ENCODE measurements at places on chromosomes 1 and 21. TPM values are rescaled to one million over a fixed set of nuclear protein-coding genes. Genes with fewer than 3 reads are reported as not detected.

Gene PLA2G2C
- total RNA-seq = not detected

Gene CA6
- total RNA-seq = not detected

Gene ESPN
- total RNA-seq = 0.55 TPM

GRCh38 chr1:216310776-216311175 lies 112.5 kb downstream of the USH2A start:
- no peak overlapping the region for H3K4me3 ChIP-seq
- no peak overlapping the region for H3K27ac ChIP-seq
- H3K36me3 ChIP-seq = 0 out of 2 replicates have a peak, but pooled peaks cover 2% of the 10 kb centered on the region
- peak; percentile 63 for DNase-seq
- H3K4me1 ChIP-seq = 0 out of 2 replicates have a peak, but pooled peaks cover 3% of the 10 kb centered on the region

- DNase-seq = peak; percentile 97
- H3K4me1 ChIP-seq = peaks cover 83% of the 10 kb centered on the region
- no peaks in the 10 kb centered on the region for H3K27me3 ChIP-seq
- no peak overlapping the region for H3K4me3 ChIP-seq
These were observed 12.3 kb downstream of the BCAR3 start for GRCh38 chr1:93669369-93669768.

GRCh38 chr21:42763581-42764442 lies 110.4 kb downstream of the PDE9A start:
- H3K27me3 ChIP-seq = no peaks in the 10 kb centered on the region
- no peak overlapping the region for H3K27ac ChIP-seq
- DNase-seq = no peak
- no peaks in the 10 kb centered on the region for H3K4me1 ChIP-seq

GRCh38 chr1:41041614-41042270 lies 20.2 kb upstream of the SLFNL1 start:
- no peak overlapping the region for H3K27ac ChIP-seq
- H3K4me3 ChIP-seq = no peak overlapping the region
- DNase-seq = no peak
- H3K4me1 ChIP-seq = no peaks in the 10 kb centered on the region

GRCh38 chr1:196690582-196690981 lies 38.7 kb downstream of the CFH start:
- no peak overlapping the region for H3K4me3 ChIP-seq
- peaks cover 7% of the 10 kb centered on the region for H3K36me3 ChIP-seq
- H3K4me1 ChIP-seq = no peaks in the 10 kb centered on the region
- DNase-seq = no peak
- no peaks in the 10 kb centered on the region for H3K27me3 ChIP-seq
- no peak overlapping the region for H3K27ac ChIP-seq
